ENCODE measurements at places on chromosomes 4 and X.

- DNase-seq: no peak
These were observed at the start of gene GPM6B for GRCh38 chrX:13816643-13817627. TSS of gene GPM6B (minus strand) at chrX:13817093. CDS start at chrX:13816904, 189 bp downstream.

GRCh38 chrX:10326578-10326977 is 169.8 kb downstream of the CLCN4 start:
- peak; percentile 0 for DNase-seq

GRCh38 chrX:50877310-50877709 is 33.2 kb upstream of the BMP15 start:
- no peak for DNase-seq

DNA sequence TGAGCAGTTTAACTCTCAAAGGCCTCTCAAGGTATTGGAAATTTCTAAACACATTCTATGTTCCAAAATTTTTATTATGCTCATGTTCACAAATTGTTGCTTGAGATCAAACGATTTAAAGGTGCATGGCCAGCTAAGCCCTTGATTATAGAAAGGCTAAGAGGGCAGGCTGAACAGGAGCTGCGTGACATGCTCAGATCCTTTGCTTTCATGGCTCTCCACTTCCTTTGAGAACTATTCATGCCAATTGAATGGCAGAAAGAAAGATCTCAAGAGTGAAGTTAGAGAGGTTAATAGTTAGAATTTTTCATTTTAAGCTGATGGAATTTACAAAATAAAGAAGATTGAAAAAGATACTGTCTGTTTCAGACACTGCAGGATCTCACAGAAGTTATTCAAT is 594 bp downstream of the LRIT3 start:
- DNase-seq: no peak

DNA sequence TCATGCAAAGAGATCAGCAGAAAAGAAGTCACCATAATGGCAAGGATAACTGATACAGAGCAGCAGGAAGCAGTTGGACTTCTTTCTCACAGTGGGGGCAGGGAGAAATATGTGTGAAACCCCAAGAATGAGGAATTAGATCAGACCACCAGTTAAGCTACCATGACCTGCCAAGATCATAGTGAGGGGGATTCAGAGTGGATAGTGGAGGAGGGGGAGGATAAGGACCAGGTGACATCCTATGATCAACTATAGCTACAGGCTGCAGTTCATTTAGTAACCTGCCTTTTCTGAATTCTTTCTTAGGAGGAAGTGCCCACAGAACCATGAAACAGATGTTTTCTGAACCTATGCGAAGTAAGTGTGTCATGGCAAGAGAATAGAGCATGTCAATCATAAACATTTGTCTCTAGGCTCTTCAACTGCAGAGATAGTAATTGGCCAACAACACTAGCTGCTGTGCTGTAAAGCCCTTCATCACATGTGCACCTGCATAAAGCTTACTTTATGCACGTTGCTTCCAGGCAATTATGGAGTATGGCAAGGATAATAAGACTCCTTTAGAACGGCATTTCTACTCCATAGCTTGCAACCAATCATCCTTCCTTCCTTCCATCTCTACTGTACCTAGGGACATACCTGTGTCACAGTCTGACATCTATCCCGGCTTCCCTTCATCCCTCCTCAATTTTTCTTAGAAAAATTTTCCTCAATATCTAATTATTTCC is 329.7 kb downstream of the EPHA5 start:
- DNase-seq: no peak

GRCh38 chr4:10599574-10599973 is 85.0 kb downstream of the CLNK start:
- DNase-seq: peak; percentile 33

DNA sequence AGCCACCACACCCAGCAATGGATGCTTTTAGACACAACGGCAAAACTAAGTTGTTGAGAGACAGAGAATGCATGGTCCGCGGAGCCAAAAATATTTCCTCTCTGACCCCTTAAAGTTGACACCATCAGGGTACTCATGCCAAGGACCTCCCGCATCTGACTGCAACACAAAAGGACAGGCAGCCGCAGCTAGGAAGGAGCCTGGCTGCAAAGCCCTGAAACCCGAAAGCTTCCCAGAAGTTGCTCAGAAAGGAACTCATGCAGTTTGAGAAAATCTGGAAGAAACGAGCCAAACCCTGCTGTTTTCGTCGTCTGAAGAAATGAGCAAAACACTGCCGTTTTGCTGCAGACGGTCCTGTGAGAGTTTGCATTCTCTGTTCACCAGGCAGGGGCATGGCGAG is 16.5 kb downstream of the DHRSX start:
- DNase-seq: no peak

GRCh38 chr4:24603343-24603742 is 19.0 kb upstream of the DHX15 start:
- DNase-seq: no peak

GRCh38 chrX:19225909-19226308 is 103.6 kb upstream of the ADGRG2 start:
- DNase-seq: no peak

DNA sequence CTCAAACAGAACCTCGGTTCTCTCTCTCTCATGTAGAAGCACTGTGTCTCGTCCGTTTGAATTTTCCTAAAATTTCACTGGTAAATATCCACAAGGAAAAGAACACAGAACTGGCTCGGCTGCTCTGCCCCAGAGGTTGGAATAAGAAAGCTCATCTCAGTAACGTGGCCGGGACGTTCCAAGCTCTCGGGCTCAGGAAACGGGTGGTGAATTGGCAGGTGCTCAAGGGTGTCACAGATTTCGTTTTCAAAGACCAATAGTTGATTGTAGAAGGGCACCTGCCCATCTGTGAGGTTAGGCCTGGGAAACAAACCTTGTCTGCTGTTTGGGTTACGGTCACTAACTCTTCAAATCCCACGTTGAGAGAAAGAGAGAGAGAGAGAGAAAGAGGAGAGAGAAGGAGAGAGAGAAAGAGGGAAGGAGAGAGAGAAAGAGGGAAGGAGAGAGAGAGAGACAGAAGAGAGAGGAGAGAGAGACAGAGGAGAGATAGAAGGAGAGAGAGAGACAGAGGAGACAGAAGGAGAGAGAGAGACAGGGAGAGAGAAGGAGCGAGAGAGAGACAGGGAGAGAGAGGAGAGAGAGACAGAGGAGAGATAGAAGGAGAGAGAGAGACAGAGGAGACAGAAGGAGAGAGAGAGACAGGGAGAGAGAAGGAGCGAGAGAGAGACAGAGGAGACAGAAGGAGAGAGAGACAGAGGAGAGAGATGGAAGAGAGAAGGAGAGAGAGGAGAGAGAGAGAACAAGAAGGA is 106.6 kb downstream of the CRLF2 start:
- DNase-seq: no peak

DNA sequence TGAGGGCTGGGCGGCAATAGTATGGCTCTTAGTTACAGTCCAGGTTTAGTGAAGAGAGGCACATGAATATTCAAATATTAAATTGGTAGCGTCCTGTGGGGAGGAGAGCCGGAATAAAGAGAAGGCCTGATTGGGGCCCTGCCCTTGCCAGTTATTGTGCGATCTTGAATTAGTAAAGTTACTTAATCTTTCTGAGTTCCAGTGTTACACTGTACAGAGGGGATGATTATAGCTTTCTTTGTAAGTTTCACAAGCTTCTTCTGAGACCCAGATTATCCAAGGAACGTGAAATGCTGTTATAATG is 1.2 kb downstream of the METAP1 start:
- no peak for DNase-seq

GRCh38 chr4:101286663-101287062 is 60.7 kb downstream of the PPP3CA start:
- no peak for DNase-seq

DNA sequence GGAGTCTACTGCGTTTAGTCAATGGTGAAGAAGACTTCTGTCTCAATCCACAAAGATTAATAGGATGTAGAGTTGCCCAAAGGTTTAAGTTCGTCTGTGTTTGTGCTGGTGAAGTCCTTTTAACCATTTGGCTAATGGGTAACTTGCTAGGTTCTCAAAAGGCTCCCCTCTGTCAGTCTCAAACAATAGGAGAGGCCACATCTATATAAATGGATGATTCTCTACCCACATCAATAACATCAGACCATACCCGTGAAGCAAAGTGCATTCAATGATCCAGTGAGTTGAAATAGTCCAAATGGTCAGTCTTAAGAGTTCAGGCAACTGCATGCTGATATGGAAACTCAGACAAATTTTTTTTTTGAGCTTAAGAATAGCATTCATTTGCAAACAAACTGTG is 28.1 kb downstream of the RS1 start:
- no peak for DNase-seq

DNA sequence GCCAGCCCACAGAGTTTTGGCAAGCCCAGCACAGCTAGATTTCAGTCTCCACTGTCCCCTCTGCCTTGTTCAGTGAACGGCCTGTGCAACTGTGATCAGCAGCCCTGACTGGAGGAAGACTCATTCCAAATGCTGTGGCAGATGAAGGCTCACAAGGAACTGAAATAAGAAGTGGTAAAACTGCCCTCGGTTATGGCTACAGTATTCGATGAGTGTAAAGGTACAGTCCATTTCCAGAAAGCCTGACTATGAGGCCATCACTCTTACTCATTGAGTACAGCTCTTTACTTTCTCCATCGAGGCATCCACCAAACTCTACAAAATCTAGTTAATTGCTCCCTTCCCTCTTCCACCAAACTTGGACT is 69.1 kb downstream of the RHOH start:
- DNase-seq: no peak

GRCh38 chr4:61886131-61886530 is 686.0 kb downstream of the ADGRL3 start:
- DNase-seq: no peak

DNA sequence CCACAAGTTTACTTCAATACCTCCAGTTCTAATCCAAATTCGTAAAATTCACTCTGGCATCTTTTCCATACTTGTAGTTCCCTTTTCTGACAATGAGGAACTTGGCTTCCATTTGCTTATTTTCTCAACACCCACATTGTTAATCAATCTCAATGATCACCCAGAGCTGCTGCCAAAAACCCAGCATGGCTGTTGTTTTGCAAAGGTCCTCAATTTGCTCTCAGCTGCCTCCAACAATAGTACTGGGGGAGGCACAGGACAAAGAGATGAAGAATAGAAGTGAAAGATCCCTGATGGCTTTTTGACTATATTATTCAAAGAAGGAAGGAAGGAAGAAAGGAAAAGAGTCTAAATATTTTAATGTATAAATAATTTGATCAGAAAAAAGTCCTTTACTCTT is 847.8 kb downstream of the RAPGEF2 start:
- no peak for DNase-seq

DNA sequence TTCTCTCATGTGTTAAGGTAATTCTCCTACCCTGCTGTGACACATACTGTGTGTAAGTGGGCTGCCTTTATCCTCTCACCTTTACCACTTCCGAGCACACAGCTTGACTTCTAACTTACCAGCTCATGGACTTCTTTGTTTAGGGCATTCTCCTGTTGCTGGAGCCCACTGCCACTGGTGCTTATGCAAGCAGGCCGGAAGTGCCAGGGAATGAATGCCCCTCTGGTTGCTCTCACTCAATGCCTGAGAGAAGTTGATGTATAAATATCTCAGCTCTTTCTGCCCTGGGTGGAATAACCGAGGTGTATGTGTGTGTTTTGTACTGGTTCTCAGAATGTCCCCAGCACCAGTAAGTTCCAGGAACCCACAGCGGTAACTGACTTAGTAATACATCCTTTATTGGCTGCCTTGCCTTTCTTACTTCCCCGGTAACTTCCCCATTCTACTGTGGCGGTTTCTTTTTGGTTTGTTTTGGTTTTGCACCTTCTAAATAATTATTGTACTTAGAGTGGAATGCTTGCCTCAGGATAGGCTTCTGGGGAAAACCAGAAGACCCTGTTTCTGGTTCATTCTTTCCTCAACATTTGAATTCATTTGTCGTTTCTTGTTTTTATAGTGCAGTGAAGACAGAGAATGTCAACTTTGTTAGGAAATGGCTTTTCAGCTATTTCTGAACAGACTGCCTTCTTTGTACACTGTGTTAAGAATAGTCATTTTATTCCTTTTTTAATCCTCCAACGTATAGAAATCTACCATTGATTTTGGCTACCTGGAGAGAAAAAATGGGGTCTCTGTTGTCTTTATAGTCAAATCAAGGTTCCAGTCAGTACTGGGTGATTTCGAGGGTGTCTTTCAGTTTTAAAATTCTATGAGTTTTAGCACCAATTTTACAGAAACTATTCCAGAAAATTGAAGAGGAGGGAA is 45.4 kb downstream of the CXorf58 start:
- peak; percentile 61 for DNase-seq

GRCh38 chrX:124641737-124642491 is 295.6 kb downstream of the SH2D1A start:
- peak; percentile 0 for DNase-seq

GRCh38 chr4:39697740-39698423 is at the start of gene UBE2K:
TSS of gene UBE2K (plus strand) at chr4:39698136. CDS start at chr4:39698328, 192 bp downstream.
- DNase-seq: peak; percentile 96

- DNase-seq: peak; percentile 2
These were observed 14.5 kb upstream of the DACH2 start for GRCh38 chrX:86133761-86134160.

GRCh38 chr4:186081202-186081807 is 12.3 kb downstream of the TLR3 start:
- no peak for DNase-seq

DNA sequence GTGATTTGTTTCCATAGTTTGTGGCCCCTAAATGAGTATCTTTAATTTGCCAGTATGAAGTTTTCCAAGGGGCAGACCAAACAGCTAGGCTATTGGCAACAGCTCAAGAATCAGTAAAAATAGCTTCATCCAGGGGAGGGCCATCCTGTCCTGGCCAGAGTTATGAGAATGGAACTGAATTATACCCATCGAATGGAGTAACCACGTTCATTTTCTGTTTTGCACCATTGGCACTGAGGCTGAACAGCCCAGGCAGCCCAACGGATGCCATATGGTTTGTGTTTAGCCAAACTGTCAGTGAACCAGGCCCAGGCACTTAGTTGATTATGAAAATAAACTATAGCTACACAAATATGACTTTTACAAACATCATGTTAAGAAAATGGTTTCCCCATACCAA is 17.7 kb upstream of the ASB5 start:
- no peak for DNase-seq

DNA sequence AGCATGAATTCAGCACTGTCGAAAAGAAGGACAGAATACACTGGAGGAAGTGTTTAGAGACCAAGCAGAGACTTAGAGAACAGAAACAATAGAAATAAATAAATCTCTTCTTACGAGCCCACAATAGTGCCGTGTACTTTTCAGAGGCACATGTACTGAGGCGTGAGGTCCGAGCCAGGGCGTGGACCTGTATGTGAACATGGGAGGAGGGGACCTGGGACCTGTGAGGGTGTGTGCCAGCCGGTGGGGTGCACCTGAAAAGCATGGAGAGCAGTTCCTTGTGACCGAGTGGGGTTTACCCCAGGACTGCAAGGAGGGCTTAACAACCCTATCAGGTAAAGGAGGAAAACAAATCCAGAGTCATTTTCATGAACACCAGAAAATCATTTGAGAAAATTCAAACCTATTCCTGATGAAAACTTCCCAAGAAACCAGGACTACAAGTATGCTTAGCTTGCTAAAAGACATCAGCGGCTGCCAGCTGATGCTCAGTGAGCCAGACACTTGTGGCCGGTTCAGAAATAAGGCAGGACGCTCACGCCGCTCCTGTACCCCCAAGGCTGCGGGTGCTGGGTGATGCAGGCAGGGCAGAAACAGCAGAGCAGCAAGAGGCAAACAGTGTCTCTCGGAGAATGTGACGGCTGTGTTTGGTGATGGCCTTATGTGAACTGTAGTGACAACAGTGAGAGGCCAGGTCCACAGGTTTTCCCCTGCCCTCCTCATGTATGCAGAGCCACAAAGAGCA is 37.1 kb downstream of the NELFA start:
- DNase-seq: no peak
